ENCODE measurements at places on chromosomes 2 and 18.

DNA sequence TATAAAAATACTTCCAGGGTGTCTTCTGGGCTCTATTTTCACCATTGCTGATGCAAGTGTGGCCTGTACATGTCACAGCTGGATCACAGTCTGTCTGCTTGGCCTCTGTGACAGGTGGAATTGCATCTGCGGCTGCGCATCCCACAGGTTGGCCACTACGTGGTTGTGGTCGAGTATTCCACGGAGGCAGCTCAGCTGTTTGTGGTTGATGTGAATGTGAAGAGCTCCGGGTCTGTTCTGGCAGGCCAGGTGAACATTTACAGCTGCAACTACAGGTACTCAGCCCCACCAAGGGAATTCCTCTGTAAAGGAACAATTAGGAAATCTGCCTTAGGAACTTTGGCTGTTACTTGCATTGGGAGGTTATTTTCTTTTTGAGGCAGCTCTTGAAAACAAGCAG is 144.5 kb downstream of the LAMA3 start:
- DNase-seq: no peak

DNA sequence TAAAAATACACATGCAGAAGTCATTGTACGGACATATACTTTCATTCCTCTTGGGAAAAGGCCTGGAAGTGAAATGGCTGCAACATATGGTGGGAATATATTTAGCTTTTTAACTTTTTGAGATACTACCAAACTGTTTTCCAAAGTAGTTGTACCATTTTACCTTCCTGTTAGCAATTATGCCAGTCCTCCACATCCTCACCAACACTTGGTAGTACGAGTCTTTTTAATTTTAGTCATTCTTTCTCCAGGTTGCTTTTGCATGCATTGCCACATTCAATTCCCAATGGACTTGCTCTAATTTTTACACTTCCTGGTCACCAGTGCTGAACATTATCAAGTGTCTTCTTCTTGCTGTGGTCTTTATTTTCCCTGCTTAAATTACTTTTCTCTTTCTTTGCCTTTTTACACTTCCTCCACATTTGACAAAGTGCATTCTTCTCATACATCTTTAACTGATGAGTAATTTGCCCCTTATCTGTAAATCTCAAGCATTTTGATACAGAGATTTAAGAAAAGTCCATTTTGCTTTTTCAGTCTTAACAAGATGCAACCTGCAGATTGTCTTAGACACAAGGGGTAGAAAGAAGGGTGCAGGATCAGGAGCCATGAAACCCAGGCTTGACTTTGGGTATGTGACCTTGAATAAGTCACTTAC is 14.5 kb downstream of the VIT start:
- no peak for DNase-seq

DNA sequence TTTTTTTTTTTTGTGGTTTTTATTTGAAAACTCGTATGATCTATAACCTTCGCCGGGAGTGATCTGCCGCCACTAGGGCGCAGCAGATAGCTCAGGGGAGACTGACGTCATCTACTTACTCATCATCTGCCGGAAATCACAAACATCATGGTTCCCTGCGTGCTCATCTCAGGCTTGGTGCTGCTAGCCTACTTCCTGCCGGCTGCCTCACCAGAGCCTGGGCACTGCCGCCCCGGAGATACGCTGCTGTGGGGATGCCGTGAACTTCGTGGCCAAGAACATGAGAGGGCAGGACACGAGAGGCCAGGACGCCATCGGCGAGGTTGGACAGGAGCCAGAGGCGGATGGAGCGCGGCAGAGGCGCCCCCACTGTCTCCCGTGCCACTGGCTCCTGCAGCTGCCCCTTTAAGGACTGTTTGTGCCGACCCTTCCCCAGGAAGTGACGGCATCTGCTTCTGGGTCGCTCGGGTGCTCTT is 68.8 kb downstream of the DOK6 start:
- DNase-seq: peak; percentile 59

- no peak for DNase-seq
Measured at GRCh38 chr18:23099621-23100020, 35.7 kb upstream of the CABLES1 start.

DNA sequence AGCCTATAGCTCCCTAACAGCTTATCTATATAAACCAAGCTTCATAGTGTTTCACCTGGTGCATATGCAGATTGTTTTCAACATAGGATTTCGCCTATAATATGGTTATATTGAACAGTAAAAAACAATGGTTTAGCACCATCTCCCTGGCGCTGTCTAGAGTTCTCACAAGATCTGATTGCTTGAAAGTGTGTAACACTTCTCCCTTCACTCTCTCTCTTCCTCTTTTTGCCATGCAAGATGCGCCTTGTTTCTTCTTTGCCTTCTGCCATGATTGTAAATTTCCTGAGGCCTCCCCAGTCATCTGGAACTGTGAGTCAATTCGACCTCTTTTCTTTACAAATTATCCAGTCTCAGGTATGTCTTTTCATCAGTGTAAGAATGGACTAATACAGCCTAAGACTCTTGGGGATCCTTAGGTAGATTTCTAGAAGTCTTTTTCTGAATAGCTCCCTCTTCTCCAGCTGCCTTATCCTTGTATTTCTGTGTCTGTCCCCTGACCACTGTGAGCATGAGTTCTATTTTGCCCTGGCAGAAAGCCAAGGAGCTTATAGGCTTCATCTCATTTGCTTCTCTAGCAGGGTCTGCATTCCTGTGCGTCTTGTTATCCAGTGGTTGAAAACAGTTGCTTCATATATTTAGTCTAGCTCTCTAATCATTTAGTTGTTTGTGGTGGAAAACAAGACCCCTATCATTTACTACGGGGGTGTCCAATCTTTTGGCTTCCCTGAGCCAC is 401.6 kb downstream of the GPD2 start:
- no peak for DNase-seq

DNA sequence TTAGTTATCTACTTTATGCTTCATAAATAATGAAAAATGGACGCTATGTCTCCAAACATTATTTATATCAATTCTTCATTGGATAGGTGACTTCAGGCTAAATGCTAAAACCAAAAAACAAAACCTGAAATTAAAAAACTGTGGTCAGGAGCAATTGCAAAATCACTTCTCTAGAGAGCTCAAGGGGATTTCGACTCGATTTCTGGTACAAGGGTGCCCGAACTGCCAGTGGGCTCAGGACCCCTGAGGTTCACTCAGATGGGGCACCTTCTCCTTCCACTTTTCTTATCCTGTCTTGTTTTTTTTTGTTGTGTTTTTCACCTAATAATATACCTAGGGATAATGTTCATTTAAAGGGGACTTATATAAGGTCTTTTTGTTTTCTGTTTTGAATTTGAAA is 65.8 kb upstream of the CELF4 start:
- DNase-seq: no peak

- no peak for DNase-seq
Measured at GRCh38 chr18:32911660-32912284, 138.9 kb upstream of the KLHL14 start.

DNA sequence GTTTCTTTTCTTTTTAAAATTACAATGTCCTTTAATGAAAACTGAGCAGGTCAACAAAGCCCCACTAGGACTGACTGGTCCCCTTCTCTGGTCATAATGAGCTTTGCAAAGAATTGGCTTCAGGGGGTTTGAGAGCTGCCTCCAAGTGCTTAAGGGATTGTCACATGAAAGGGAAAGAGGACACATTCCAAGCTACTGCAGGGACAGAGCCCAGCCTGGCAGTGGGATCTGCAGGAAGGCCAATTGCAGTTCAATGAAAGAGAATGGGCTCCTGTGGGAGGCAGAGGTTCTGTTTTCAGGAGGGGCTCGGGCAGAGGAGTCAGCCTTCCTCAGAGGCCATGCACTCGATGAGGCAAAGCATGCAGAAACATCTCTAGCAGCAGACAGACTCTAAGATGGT is 84.1 kb upstream of the ACKR3 start:
- DNase-seq: no peak

GRCh38 chr2:203997980-203998809 is 61.6 kb downstream of the ICOS start:
- DNase-seq: no peak

- peak; percentile 4 for DNase-seq
Measured at GRCh38 chr2:137764646-137765045, 199.6 kb upstream of the HNMT start.

GRCh38 chr18:36294031-36294430 is 3.5 kb upstream of the FHOD3 start:
- DNase-seq: no peak

- DNase-seq: no peak
Measured at GRCh38 chr2:209993968-209994367, 8.5 kb upstream of the RPE start.

- no peak for DNase-seq
Measured at GRCh38 chr2:136351684-136352083, 233.7 kb upstream of the CXCR4 start.

DNA sequence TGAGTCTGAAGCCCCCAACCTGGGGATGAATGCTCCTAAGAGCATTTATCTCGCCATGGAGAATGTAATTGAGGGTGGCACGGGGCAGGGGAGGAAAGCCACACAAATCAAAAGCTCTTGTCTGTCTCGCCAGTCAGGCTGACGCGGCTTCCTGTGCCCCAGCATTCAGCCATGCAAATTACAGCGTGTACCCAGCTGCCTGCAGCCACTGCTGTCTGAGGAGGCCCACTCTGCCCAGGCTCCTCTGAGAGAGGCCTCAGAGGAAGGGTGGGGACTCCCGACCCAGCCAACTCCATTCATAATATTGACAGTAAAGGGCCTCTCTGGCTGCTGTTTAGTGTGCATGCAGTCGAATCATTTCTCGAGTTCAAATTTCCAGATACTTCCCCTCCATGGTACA is 22.0 kb downstream of the SMAD7 start:
- peak; percentile 36 for DNase-seq

GRCh38 chr2:20472569-20472968 is 25.7 kb downstream of the RHOB start:
- DNase-seq: no peak

DNA sequence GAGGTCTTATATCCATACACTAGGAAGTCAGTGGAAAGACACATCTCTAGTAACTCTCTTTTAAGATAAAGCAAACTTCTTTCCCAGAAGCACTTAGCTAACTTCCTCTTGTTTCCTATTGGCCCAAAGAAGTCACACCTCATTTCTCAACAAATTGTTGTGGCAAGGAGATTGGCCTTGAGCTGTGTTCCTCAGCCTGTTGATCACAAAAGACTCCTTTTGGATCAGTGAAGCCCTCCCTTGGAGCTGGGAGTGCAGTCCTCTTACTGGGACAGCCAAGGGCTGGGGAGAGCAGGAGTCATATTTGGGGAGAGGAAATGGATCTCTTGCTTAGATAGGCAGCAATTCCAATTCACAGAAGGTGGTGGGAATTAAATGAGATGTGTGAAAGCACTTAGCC is 51.2 kb upstream of the DAPL1 start:
- DNase-seq: peak; percentile 39

- DNase-seq: no peak
Measured at GRCh38 chr2:15845737-15846405, 94.5 kb upstream of the MYCN start.

DNA sequence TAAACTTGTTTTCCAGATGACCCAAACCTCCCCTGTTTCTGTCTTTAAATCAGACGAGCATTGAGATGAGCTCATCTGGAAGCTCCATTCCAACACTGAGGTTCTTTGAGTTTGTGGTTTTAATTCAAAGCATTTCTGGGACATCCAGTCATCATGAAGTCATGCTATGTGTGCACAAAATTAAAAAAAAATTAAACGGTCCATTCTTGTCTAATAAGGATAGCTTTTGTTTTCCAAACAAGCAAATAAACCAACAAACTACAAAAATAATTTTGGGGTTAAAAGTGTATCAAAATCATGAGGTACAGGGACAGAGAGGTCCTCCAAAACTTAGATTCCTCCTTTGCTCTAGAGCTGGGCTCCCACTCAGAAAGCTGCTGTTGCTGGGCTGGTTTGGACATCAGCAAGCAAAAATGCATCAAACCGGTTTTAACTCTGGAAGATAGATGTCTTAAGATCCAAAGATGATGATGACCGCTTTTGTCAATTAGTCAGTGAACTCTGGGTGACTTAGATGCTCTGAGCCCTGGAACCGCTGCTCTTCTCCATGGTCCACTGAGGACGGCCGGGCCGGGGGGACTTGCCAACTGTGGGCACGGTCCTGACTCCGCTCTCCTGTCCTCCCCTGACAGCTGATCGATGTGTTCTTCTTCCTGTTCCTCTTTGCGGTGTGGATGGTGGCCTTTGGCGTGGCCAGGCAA is 65.4 kb downstream of the TRPM8 start:
- DNase-seq: peak; percentile 32

- no peak for DNase-seq
Measured at GRCh38 chr18:31064130-31064529, 21.6 kb upstream of the DSC3 start.

DNA sequence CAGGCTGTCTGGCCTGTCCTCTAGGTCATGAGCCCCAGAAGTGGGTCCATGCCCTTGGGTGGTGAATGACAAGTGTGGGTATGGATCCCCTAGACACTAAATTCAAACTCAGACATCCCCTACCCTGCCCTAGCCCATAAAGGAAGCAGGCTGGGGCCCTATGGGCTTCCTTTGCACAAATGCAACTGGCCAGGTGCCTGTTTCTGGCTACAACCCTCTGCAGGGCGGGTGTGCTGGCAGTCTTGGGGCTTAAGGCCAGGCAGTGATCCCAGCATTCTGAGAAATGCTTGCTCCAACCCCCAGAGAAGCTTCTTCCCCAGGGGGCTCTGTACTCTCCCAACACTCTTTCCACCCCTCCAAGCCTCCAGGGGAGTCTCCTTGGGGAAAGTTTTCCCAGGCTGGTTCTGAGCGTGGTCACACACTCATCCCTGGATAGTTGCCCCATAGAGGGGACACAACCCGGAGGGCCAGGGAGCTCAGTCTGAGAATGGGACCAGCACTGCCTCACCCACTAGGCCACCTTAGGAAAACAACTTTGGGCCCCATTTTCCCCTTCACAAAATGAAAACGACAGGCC is 16.6 kb upstream of the ASPRV1 start:
- DNase-seq: no peak

GRCh38 chr18:50806208-50806616 is 13.6 kb downstream of the MRO start:
- no peak for DNase-seq

- no peak for DNase-seq
Measured at GRCh38 chr2:3669656-3670055, 11.7 kb downstream of the ALLC start.

GRCh38 chr2:217588266-217588665 is 414.5 kb downstream of the TNS1 start:
- DNase-seq: no peak

DNA sequence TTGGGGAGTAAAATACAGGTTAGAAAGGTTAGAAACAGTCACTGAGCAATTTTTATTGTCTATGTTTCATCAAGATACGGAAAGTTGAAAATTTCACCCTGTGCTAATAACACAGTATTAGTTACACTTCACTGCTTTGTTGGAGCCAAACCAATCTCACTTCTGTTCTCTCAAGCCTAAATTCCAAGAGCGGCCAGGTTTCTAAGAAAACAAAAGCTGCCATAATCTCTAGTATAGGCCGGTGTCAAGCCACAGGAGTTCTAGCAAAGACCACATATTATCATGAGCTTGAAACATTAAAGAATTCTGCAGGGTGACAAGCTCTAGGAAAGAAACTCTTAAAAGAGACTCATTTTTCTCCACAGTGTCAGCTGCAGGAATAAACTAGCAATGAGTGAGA is 128.7 kb downstream of the TXNL1 start:
- DNase-seq: no peak
